Esophagus muscularis mucosa (tissue), 4 donors: ENCODE measurements at places on chromosomes 1 and 21. TPM values are rescaled to one million over a fixed set of nuclear protein-coding genes. Genes with fewer than 3 reads are reported as not detected.

GRCh38 chr1:159882527-159882862 lies 17.5 kb downstream of the CFAP45 start:
- H3K4me1 ChIP-seq, result peaks cover 6% of the 10 kb centered on the region
- H3K27me3 ChIP-seq, result no peaks in the 10 kb centered on the region
- H3K4me3 ChIP-seq, result no peak overlapping the region
- H3K36me3 ChIP-seq, result no peaks in the 10 kb centered on the region

DNA sequence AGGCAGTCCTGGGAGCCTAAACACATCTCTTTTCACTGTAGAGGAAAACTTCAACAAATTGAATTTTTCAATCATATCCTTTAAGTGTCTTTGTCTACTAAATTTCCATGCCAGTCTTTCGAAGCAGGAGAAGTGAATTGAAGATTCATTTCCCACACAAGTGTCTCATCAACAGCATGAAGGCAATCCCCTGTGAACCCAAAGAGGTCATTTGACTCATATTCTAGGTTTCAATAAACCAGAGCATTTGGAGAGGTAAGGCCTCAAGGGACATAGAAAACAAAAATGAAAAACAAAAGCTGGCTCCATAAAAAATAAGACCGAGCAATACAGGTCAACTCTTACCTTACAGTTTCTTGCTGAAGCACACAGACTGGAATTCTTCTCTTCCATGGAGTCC lies 94.1 kb upstream of the ATP1B1 start:
- H3K27me3 ChIP-seq, result no peaks in the 10 kb centered on the region
- no peak overlapping the region for H3K27ac ChIP-seq
- H3K4me1 ChIP-seq, result no peaks in the 10 kb centered on the region
- no peaks in the 10 kb centered on the region for H3K36me3 ChIP-seq

Gene ZNF496
- 34.3 TPM for total RNA-seq

- H3K4me1 ChIP-seq, result peaks cover 11% of the 10 kb centered on the region
- DNase-seq, result no peak
- H3K36me3 ChIP-seq, result no peaks in the 10 kb centered on the region
- no peak overlapping the region for H3K4me3 ChIP-seq
- no peak overlapping the region for H3K27ac ChIP-seq
Measured at GRCh38 chr1:207500306-207500705, 4.3 kb downstream of the CR1 start.

Gene LCE3D
- total RNA-seq, result not detected

Gene UAP1
- 51.5 TPM for total RNA-seq
